ENCODE measurements at places on chromosomes 13 and 19.

- DNase-seq, result no peak
Observed at GRCh38 chr13:113050734-113051431, 54.7 kb upstream of the F7 start.

DNA sequence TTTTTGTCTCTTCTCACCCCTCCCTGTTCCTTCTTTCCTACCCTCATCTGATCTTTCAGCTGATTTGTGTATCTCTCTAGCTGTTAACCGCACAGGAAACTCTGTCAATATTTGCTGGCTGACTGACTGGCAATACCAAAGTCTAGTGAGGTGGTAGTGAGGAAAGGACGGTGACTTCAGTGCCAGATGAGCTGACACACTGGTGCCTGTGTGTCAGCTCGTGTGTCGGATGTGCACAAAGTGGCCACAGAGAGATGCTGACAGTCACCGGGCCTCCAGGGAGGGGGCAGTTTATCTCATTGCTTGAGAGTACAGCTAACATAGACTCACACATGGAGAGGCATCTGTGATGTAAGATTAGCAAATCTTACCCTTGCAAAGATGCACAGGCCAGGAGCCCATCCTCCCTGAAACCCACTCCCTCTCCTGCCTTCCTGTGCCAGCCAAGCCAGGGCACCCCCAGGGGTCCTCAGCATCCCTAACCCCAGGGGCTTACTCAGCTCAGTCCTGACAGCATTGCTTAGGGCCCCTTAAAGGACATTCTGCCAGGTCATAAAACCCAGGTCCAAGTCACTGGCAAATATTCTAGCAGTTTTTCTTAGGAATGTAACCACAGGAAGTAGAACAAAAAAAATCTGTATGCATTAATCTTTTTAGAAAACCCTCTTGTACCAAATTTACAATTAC is 80.2 kb downstream of the SHISA2 start:
- peak; percentile 14 for DNase-seq

DNA sequence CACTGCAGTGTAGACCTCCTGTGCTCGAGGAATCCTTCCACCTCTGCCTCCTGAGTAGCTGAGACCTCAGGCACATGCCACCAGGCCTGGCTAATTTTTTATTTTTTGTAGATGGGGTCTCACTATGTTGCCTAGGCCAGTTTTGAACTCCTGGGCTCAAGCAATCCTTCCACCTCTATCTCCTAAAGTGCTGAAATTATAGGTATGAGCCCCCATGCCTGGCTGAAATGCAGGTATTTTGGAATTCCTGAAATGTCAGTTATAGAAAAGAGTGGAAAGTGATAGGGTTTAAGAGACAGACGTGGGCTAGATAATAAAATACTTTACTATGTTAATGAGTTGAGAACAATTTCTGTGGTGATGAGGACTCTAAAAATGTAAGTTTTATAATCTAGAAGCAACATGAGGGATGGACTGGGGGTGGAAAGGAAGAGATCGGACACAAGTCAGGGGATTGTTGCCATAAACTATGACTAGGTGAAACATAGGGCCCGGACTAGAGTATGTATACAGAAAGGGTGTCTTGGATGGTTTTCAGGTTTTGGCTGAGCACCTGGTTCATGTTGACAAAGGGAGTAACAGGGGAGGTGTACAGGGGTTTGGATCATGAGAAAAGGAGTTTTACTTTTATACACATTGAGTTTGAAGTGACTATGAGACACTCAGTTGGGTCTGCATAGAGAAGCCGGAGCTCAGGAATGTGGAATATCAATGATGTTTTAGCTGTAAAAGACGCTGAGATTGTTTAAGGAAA is 165.6 kb upstream of the STARD13 start:
- DNase-seq, result no peak

GRCh38 chr13:79541426-79542049 is 60.6 kb downstream of the NDFIP2 start:
- DNase-seq, result no peak
